ENCODE measurements at places on chromosomes 6 and 20.

- DNase-seq, result no peak
These were observed 65.0 kb downstream of the MRPL14 start for GRCh38 chr6:44062105-44062770.

GRCh38 chr6:117264369-117264691 is 1.0 kb upstream of the VGLL2 start:
- no peak for DNase-seq

DNA sequence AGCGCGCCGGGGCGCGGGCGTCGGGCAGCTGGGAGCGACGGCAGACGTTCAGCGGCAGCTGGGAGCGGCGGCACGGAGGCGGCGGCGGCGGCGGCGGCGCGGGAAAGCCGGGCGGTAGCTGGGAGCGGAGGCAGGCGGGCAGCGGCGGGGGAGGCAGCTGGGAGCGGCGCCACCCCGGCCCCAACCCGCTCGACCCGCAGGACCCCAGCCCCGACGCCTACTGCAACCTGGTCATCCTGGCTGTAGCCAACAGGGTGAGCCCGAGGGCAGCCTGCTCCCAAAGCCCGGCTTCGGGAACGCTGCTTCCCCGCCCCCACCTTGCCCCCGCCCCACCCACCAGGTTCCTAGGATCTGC is 8.9 kb downstream of the CCM2L start:
- DNase-seq, result no peak

DNA sequence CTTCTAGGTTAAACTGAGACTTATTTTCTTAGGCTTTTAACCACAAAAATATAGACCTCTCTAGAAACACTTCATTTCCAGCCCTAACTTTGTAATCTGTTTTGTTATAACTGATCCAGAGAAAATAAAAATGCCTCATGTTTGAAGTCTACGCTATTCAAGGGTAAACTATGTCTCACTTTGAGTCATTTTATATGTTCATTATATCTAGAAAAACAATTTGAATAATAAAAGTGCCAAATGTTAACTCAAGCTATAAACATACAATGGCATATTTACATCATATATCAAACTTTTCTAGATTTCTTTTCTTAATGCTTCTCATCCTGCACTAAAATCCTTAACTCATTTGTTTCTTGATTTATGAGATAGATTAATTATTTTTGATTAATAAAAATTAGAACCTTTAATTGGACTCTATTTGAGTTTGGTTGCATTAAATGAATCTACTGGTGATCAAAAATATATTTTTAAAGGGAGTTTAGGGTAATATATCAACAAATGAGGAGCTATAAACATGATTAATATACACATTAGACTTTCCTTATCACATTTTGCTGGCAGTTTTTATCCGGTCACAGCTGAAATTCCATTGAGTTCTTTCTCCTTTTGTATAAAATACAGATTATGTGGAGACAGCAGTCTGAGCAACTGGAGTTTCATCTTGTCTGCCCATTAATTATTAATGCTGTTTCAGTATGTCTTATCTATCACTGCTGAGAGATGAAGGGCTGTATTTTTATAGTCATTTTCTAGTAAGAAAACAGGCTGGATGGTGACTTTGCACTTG is 246.5 kb downstream of the TBX18 start:
- DNase-seq, result no peak

GRCh38 chr20:10563935-10564492 is 109.8 kb downstream of the JAG1 start:
- no peak for DNase-seq

DNA sequence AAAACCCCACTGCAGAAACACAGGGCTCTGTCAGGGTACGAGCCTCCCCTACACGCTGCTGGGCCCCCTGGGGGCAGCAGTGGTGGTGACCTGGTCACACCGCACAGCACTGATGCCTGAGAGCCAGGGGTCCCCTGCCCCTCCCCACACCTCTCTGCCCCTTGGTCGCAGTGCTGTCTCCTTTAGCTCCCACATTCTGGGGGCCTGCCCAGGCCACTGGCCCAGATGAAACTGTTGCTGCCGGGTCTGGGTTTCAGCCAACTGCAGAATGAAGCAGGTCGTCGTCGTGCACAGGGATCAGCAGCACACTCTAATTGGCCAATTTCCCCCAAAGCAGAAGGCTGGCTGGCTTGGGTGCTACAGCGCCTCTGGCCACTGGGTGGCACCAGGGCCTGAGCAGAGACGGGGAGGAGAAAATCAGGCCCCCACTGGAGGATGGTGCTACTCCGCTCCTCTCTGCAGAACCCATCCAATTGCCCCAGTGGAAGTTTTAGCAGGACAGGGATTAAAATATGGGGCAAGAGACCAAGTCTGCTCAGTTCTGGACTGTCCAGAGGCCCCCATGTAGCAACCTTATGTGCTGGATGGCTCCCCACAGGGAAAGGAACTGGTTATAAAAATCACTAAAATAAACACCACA is 26.1 kb downstream of the DIDO1 start:
- peak; percentile 85 for DNase-seq

DNA sequence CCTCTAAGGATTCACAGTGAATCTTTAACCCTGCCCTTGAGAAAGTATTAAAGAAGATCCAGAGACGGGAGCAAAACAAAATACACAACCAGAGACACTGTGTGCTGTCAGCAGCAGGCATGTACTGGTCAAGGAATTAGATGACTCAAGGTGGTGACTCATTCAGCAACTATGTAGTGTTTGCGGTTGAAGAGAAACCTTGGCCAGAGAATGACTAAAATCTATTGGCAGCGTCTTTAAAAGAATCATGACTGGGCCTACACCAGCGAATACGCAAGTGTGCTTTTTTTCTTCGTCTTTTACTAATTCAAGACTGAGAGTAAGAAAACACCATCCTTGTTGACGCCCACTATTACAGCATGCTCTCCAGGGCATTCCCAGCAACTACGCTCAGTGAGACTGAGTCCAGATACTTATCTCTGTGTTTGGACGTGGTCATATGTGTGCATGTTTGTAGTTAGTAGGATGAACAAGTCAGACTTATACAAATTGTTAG is 72.4 kb upstream of the BACH2 start:
- no peak for DNase-seq

GRCh38 chr6:145277358-145278086 is 457.8 kb downstream of the EPM2A start:
- DNase-seq, result no peak

DNA sequence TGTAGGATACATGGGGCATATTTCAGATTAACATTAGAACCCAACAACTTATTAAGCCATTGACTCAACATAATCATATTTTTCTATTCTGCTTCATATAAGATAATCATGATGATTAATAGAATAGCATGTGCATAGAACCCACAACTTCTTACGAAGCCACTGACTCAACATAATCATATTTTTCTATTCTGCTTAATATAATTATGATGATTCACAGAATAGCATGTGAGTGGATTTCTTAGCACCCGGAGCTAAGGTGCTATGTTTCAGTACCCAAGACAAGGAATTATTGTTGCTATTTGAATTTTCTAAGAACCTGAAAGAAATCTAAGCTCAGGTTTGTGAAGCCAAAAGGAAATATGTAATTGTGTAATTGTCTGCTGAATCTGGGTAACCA is 96.8 kb downstream of the TENT5A start:
- DNase-seq, result no peak

DNA sequence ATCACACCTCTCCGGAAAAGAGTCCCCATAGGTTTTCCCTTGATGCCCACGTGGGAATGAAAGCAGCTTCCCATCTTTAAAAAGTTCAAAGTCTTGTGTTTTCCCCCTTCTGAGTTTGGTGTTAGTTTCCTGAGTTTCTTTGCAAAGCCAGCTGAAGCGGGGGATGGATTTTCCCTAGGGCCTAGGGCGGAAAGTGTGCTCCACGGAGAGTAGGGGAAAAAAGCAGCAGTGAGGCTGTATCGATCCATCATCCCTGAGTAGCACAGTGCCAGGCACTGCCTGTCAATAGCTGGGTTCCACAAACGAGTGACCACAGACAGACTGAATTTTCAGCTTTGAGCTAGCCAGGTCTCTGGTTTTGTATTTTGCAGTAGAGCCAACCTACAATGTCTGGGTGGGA is 1.3 kb downstream of the DAAM2 start:
- no peak for DNase-seq

DNA sequence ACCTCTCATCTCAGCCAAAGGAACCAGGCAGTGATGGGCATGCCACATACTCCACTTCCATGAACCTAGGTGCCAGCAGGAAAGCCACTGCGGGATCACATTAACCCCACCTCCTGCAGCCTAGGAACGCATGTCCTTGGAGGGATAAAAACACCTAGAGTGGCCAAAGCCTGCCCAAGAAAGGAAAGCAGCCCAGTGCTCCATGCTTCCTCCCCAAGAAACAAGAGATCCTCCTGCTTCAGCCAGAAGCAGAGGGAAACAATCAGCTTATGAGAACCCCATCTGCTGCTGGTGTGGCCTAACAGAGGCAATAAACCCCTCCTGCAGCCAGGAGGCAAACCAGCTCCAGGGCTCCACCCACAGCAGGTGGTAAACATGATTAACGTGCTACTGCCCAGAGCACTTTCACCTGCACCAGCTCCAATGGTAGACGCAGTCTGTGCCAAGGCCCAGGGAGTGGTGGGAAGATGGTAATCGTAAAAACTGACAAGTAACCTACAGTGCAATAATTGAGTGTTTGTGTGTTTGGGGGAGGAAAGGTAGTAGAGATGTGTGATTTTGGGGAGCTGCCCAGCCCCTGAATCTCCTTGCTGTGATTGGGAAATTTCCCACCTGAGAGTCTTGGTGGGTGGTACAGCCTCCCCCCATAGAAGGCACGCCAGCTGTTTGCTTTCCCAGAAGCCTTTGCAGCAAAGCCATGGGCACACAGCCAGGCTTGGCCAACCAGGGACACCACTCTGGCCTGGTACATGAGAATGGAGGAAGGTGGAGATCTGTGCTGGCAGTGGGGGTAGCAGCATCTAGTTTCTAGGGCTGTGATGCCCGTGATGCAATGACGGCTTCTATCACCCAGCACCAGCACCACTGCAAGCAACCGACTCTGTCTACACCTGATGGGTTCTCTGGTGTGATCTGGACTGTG is 50.6 kb upstream of the TBC1D7 start:
- no peak for DNase-seq

All from anterior cingulate cortex (tissue), 58 donors.